CD4-positive, alpha-beta T cell treated with Interleukin-1 beta for 1 hour (primary cell): ENCODE measurements at places on chromosomes 7 and 10.

DNA sequence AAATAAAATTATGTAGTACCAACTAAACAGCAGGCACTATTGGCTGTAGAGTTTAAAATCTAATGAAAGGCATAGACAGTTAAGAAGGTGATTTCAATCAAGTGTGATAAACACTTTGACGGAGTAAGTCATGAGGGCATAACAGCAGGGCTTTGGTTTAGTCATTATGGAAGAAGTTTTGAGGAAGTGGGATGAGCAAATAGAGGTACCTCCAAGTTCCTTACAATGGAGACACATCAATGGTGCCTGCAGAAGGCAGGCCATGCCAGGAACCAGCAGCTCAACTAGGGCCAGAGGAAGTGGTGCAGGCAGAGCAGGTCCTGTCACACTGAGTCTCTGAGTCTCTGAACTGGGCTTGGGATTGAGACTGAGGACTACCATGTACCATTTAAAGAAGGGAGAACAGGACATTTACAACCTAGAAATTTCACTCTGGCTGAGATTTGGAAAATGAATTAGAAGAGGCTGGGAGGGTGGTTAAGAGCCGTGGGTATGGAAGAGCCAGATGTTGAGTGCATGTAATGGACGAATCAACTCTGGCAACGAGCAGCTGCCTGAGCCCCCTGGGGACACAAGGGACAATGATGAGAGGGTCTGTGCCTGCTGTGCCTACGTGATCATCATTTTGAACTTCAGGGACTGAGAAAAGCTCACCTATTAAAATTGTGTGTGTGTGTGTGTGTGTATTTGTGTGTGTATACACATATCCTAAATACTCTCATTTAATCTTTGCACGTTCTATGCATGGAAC lies 208.7 kb upstream of the POM121L12 start:
- no peak for DNase-seq

GRCh38 chr10:111482621-111483216 lies 405.9 kb downstream of the ADRA2A start:
- no peak for DNase-seq

DNA sequence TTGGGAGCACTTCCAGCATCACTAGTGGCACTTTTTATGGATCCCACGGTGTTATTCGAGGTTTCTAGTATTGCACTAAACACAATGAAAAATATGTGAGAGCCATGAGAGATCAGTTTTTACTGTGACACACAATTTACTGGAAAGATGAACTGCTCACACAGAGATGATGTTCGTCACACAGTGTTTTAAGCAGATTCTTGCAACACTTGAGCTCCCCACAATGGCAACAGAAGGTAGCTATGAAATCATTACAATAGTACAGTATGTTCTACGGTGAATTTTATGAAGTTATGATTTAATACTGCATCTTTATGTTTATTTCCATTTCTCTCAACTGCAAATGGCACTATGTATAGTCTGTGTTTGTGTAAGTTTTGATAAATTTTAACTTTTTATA lies 27.4 kb upstream of the ENTPD1 start:
- DNase-seq: no peak

GRCh38 chr10:86151613-86152012 lies 215.0 kb downstream of the GRID1 start:
- DNase-seq: no peak

- no peak for DNase-seq
These were observed 108.3 kb downstream of the ZMIZ1 start for GRCh38 chr10:79176949-79177602.

DNA sequence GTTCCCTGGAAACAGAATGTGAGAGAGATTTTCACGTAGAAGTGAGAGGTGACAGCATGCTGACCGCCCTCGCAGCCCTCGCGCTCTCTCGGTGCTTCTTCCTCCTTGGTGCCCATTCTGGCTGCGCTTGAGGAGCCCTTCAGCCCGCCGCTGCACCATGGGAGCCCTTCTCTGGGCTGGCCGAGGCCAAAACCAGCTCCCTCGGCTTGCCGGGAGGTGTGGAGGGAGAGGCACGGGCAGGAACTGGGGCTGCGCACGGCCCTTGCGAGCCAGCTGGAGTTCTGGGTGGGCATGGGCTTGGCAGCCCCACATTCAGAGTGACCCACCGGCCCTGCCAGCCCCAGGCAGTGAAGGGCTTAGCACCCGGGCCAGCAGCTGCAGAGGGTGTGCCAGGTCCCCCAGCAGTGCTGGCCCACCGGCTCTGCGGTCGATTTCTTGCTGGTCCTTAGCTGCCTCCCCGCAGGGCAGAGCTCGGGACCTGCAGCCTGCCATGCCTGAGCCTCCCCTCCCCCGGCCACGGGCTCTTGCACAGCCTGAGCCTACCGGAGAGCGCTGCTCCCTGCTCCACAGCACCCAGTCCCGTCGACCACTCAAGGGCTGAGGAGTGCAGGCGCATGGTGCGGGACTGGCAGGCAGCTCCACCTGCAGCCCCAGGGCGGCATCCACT lies 888.7 kb upstream of the ZWINT start:
- DNase-seq: no peak
